ENCODE measurements at places on chromosomes 6 and 20.

DNA sequence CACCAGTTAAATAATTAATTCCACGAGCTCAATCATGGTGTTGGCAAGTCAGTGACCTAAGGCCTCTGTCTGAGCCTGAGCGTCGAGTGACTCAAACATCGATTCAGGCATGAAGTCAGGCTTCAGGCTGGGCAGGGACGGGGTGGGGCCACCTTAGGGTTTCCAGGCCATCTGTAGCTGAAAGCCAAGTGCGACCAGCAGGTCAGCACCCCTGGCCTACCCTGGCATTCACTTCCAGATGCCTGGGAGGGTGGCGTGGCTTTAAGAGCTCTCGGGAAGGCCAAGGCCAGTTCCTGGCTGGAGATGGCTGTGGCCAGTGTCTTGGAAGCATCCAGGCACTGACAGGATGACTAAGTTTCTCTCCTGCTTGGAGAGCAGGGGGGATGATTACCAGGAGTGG lies 113.4 kb downstream of the DACT2 start:
- no peak for ATAC-seq

- no peak for ATAC-seq
Observed at GRCh38 chr6:9468277-9468676, 946.6 kb downstream of the TFAP2A start.

GRCh38 chr6:52106994-52107393 lies 19.6 kb upstream of the PKHD1 start:
- ATAC-seq, result no peak

DNA sequence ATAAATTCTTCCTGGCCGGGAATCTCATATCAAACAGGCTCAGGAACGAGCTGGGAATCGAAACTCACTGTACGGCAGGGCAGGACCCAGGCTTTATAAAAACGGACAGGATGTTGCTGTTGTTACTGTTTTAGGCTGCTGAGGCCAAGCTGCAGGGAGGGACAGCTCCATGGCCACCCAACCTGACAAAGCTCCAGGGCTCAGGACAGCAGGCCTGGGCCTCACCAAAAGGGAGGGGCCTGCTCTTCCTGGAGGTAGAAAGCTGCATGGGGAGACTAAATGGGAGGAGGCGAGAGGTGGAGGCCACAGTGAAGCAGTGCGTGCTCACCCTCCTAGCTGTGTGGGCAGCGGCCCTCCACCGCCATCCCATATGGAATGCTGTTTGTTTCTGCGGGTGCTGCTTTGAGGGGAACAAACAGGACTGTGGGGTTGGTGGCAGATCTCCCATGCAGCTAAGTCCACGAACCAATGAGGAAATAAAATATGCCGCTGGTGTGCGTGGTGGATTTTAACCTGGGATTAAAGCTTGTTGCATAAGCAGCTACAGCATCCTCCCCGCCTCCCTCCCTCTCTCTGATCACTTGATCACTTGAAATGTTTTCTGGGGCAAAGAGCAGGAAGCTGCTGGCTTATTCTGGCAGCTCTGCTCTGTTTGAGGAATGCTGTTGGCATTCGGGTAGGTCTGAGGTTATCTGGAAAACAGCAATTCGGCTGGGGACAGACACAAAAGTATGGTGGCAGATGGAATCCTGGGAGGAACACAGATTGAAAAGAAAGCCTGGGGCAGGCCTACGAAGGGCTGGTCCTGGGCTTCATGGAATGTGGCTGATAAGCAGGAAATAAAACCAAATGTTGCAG lies 2.4 kb upstream of the ZMYND8 start:
- ATAC-seq, result no peak

GRCh38 chr20:59222253-59223181 lies 58.9 kb downstream of the ZNF831 start:
- peak; percentile 95 for ATAC-seq

DNA sequence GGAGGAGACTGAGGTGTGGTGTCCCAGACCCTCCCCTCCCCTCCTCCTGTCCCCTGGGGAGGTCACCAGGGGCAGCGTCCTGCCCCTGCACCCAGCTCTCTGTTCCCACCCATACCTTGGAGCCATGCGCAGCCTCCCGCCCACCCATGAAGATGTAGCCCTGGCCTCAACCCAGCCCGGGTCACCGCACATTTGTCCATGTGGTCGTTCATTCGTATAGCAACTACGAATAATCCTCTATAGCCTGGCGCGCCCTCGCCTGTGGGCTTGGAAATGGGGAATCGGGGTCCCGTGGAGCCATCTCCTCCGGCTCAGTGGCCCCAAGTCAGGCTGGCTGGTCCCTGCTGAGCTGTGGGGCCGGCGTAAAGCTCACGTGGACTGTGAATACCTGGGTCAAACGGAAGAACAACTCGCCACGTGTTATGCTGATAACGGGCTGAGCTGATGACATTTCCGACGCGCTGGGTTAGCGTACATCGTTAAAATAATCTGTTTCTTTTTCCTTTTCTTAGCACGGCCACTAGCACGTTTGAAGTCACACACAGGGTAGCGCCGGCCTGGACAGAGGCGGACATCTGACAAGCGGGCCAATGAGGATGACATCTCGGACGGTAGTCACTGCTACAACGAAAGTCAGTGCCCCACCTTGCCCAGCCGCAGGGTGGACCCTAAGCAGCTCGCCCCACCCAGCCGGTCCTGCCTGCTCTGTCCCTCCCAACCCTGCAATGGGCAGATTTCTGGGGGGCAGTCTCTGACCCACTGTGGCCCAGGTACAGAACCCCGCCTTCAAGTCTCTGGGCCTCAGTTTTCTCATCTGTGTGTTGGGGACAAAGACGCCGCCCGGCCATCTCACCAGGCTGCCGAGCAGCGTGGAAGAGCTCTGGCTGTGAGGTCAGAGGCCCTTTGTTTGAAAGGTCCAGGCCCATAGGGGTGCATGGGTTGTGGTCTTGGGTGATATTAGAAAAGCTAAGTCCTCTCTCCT lies 19.8 kb upstream of the RBBP8NL start:
- no peak for ATAC-seq

GRCh38 chr6:169624785-169625184 lies 77.0 kb downstream of the WDR27 start:
- ATAC-seq, result no peak

DNA sequence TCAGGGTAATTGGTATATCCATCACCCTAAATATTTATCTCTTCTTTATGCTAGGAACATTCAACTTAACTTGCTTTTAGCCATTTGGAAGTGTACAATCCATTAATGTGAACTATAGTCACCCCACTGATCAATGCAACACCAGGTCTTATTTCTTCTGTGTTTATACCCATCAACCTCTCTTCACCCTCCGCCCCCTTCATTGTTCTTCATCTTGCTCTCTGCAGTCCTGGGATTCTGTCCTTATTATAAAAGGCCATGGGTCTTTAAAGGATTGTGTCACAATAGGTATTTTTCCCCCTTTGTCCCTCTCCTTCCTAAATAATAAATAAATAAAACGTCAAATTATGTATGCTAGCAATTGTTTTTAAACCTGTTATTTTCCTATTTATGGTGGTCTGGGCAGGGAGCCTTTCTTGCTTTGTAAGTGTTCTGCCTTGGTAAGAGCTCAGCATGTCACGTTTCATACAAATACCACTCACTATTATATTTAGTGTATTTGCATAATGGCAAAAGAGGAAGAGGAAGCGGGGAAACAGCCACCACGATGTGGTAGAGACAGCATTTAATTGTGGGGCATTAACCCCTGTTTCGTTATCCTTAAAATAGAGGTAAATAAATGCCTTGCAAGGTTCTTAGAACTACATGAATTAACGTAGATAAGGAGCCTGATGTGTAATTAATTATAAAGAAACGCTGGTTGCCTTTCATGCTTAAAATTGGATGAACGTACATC lies 1.9 kb downstream of the ABRACL start:
- no peak for ATAC-seq

DNA sequence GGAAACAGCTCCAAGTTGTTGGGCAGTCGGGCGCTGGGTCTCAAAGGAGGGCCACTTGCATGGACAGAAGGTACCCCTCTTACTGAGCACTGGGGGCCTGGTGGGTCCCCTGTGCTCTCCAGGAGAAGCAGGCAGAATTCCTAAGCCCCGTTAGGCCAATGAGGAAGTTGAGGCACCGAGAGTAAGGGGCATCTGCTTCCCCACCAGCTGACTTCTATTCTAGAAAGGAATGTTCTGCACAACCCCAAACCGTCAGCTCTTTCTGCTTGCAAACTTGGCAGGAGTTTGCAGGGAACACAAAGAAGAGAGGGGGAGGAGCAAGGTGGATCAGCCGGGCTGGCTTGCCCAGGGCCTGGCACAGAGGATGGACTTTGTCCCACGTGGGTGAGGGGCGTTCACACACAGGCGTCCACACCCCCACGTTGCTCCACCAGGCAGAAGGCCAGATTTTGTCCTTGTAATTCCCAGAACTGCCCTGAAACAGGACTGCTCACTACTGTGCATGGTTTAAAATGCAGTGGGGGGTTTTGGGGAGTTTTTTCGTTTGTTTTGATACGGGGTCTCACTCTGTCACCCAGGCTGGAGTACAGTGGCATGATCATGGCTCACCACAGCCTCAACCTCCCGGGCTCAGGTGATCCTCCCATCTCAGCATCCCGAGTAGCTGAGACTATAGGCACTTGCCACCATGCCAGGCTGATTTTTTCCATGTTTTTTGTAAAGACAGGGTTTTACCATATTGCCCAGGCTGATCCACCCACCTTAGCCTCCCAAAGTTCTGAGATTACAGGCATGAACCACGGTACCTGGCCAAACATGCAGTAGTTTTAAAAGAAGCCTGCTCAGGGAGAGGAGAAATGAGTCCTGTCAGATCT lies 93.3 kb downstream of the SNX5 start:
- no peak for ATAC-seq

- peak; percentile 66 for ATAC-seq
Observed at GRCh38 chr6:27668442-27669294, 195.8 kb upstream of the ZNF184 start.

DNA sequence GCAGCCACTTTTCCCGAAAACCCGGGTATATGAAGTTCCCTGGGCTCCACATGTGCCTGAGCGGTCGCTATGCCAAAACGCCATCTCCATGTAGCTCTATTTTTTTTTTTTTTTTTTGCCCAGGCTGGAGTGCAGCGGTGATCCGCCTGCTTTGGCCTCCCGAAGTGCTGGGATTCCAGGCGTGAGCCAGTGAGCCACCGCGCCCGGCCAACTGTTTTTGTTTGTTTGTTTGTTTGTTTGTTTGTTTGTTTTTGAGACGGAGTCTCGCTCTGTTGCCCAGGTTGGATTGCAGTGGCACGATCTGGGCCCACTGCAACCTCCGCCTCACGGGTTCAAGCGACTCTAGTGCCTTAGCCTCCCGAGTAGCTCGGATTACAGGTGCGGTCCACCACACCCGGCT lies 237.5 kb upstream of the IRAK1BP1 start:
- no peak for ATAC-seq

- ATAC-seq, result no peak
Observed at GRCh38 chr6:9136141-9136822, 700.9 kb upstream of the SLC35B3 start.

GRCh38 chr6:21070620-21071019 lies 522.9 kb upstream of the SOX4 start:
- no peak for ATAC-seq

- no peak for ATAC-seq
Observed at GRCh38 chr6:111477481-111477938, 5.5 kb downstream of the REV3L start.

DNA sequence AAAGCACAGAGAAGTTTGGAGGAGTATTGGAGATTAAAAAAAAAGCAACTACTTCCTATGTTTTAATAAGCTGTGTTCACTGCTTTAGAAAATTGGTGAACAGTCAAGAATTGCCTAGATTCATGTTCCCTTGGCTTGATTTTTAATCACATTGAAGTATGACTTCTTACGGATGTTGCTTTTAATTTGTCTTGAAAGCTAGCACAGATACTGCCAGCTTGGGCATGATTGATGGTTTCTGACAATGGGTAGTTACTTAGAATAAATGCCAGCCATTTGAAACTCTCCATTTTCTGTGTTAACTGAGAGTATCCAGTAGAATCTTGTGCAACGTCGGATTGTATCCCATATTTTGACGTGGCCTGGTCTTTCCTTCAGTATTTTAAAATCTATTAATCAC lies 178.0 kb downstream of the DTNBP1 start:
- ATAC-seq, result no peak

DNA sequence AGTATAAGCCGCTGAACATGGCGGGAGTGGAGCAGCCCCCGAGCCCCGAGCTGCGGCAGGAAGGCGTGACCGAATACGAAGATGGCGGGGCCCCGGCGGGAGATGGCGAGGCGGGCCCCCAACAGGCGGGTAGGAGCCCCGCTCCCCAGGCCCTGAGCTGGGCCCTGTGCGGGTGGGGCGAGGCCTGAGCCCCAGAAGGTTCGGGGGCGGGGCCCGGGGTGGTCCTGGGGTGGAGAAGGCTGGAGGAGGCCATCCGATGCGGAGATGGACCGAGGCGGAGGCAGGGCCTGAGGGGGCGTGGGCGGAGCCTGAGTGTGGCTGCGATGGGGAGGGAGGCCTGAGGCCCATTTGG lies 7.1 kb downstream of the L3MBTL1 start:
- peak; percentile 2 for ATAC-seq

DNA sequence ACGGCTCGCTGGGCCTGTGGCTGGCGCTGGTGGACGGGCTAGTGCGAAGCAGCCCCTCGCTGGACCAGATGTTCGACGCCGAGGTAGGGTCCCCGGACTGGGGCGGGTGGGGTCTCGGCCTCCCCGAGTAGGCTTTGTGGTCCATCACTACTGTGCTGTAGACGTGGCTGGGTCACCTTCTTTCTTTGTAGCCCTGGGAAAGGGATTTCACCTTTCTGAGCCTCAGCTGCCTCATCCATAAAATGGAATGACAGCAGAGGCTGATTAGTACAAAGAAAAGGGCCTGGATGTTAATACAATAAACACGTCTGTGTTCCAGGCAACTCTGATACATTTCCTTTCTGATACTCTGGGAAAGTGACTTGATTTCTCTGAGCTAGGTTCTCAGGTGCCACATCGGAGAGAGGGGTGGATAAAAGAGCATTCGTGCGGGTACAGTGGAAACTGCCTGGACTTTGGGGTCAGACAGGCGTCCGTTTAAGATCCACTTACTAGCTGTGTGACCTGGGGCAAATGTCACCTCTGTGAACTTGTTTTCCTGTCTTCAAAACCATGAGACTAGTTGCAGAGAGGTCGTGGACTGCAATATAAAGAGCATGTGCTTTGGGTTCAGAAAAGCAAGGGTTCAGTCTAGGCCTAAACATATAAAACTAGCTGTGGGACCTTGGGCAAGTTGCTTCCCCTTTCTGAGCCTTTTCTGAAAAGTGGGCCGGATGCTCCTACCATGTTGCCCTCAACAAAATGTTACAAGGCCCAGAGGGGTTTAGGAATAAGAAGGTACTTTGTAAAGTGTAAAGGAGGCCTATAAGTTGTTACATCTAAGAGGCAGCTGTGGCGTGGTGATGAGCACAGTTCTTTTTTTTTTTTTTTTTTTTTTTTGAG lies 896 bp downstream of the SYS1 start:
- no peak for ATAC-seq

Measured in activated CD4-positive, CD25-positive, alpha-beta regulatory T cell treated with anti-CD3 and anti-CD28 coated beads, Interleukin-2, amount 50 U/mL, for 24 hours (primary cell).